Ecto neural progenitor cell (in vitro differentiated cells): ENCODE measurements at places on chromosomes 3 and 15.

DNA sequence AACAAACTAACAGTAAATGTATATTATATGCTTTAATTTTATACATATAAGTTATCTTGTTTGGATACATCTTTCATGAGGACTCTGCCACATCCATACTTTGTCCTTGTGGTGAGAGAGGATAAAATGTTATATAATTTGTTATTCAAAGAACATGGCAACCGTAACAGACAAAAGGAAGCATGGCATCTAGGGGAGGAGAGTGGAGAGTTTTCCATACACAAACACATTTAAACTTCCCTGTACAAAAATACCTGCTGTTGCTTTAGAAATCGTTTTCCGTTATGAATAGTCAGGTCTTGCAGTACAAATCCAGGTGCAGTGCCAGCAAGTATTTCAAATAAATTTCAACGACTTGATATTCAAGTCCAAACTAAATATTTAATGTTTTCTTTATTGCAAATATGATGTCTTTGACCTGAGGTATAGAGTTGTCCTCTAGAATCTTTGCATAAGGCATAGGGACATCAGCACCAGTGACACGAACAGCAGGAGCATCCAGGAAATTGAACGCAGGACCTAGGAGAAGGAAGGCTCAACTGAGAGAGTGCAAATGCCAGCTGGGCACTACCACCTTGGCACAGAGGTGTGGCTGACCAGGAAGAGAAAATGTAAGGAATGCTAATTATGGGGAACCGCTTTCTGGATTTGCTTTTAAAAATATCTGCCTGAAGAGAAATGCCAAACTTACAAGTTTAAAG, 5.8 kb downstream of the PDHB start:
- no peak for DNase-seq

DNA sequence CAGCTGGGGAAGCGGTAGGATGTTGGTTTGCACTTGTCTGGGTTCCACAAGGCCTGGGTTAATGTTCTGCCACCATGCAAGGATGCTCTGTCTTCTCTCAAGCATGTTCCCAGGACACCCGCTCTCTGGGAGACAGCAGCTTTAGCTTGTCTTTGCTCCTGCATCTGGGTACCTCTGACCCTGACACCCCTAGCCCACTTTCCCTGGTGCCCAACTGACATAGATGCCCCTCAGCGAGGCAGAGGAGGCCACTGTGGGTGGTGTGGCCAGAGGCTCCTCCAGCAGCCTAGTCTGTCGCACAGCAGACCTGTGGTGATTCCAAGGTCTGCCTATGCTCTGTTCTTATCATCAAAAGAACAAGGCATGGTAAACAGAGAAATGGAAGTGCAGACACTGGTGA, 83.6 kb upstream of the ALDH1L1 start:
- no peak for DNase-seq

- DNase-seq = no peak
These were observed 6.2 kb upstream of the CCDC80 start for GRCh38 chr3:112647122-112647521.

DNA sequence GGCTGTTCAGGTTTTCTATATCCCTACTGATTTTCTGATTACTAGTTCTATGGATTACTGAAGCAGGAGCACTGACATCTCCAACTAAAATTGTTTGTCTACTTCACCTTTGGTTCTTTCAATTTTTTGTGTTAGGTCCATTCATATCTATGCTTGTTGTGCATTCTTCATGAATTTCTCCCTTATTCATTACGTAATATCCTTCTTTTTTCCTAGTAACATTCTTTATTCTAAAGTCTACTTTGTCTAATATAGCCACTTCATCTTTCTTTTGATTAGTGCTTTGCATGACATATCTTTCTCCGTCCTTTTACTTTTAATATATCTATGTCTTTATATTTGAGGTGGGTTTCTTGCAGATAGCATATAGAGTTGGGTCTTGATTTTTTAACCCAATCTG, 116.3 kb upstream of the BHLHE40 start:
- no peak for DNase-seq

DNA sequence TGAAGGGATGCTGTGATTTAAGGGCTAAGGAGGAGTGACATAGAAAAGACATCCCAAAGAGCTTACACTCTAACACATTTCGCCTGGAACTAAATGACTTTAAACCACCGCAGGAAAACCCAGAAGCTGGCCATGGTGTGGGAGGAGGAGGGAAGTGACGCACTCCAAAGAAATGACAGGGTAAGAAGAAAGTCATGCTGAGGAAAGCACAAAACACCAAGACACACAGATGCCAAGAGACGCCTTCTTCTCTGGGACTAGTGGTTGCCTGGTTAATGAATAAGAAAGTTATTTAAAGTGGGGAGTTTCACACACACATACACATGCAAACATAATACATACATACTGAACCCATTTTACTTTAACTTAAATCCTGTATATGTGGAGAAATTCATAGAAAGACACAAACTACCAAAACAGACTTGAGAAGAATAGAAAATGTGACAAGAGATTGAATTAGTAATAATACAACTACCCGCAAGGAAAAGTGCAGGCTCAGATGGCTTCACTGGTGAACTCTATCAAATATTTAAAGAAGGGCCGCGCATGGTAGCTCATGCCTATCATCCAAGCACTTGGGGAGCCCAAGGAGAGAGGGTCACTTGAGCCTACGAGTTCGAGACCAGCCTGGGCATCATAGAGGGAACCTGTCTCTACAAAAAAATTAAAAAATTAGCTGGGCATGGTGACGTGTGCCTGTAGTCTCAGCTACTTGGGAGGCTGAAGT, 125.5 kb downstream of the NSMCE3 start:
- DNase-seq = no peak

DNA sequence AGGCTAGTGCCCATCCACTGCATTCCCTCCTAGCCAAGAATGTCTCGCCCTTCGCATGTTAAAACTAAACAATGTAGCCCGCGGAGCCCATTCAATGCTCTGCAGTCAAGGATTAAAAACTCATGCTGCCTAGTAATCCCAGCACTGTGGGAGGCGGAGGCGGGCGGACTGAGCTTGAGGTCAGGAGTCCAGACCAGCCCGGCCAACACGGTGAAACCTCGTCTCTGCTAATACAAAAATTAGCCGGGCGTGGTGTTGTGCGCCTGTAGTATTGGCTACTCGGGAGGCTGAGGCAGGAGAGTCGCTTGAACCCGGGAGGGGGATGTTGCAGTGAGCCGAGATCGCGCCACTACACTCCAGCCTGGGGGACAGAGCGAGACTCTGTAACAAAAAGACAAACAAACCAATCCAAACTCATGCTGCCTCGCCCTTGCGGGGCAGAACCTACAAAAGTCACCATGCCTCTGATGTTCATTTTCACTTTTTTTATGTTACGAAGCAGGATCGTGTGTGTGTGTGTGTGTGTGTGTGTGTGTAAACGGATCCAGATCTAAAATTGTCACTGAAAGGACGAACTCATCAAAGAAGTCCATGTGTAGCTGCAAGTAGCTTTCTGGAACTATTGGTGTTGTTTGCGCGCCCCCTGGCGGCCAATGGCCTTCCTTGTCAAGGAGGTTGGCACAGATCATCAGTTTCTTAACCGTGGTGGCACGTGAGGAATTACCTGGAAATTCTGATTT, 54.8 kb upstream of the SPESP1 start:
- DNase-seq = peak; percentile 92

DNA sequence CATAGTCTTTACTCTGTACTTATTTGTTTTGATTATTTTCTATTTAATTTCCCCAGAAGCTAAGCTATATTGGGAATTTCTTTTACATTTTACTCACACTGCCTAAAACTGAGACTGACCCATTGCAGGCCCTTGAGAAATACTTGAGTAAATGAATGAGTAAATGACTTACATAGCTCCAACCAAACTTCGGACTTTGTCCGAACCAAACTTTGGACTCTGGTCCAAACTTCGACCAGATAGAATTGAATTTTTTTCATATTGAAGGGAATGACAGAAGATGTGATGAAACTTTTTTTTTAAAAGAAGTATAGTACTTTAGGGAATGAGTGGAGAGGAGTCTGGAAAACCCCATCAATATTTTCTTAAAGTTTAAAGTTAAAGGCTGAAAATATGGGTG, 75.6 kb upstream of the MYRIP start:
- no peak for DNase-seq

DNA sequence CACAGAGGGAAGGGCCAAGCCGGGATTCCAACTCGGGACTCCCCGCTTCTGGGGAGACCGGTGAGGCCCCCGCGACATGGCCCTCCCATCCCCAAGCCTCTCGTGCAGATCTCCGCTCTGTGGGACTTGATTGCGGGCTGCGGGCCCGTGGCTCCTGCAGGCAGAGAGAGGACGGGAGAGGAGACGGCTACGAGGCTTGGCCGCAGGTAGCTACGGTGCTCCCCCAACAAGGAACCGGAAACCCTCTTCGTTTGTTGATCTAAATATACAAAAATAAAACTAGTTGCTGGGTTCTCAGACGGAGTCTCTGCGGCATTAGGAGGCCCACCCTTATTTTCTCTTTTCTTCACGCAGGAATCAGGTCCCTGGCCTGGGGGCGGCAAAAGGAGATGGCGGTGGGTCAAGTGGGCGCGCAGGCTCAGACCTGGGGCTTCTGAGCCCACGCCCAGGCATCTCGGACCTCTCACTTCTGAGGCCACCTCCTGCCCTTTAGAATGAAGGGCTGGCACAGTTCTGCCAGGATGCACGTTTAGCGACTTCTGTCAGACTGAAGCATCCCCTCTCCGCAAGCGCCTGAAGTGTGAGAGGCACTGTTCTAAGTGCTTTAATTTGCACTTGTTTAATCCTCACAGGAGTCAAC, 10.9 kb downstream of the GNB5 start:
- no peak for DNase-seq

DNA sequence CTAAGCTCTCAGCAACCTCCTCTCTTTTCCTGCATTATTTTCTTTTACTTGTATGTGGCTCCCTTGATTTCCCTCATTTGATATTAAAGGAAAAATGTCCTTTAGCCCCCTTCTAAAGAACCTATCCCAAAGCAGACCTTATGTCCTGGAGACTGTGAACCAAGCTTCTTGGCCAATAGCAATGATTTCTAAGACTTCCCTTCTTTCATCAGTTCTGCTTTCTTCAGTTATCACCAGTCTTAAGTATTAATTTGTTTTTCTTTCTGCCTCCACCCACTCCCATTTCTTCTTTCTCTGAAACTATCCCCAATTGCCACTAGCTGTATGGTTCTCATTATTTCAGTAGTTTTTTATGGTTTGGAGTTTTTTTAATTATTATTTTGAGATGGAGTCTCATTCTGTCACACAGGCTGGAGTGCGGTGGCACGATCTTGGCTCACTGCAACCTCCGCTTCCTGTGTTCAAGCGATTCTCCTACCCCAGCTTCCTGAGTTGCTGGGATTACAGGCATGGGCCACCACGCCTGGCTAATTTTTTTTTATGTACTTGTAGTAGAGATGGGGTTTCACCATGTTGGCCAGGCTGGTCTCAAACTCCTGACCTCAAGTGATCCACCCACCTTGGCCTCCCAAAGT, 12.1 kb downstream of the TMOD3 start:
- DNase-seq = no peak

- DNase-seq = no peak
These were observed 511.3 kb downstream of the DIPK2A start for GRCh38 chr3:144482876-144483275.

- no peak for DNase-seq
These were observed 15.3 kb upstream of the RPL32 start for GRCh38 chr3:12856626-12857025.

- peak; percentile 64 for DNase-seq
These were observed 77.1 kb upstream of the UBE2E1 start for GRCh38 chr3:23728601-23729117.

GRCh38 chr3:98920166-98920565, 18.7 kb upstream of the DCBLD2 start:
- no peak for DNase-seq

- peak; percentile 82 for DNase-seq
These were observed 643 bp downstream of the ABCC5 start for GRCh38 chr3:184016811-184017671.

DNA sequence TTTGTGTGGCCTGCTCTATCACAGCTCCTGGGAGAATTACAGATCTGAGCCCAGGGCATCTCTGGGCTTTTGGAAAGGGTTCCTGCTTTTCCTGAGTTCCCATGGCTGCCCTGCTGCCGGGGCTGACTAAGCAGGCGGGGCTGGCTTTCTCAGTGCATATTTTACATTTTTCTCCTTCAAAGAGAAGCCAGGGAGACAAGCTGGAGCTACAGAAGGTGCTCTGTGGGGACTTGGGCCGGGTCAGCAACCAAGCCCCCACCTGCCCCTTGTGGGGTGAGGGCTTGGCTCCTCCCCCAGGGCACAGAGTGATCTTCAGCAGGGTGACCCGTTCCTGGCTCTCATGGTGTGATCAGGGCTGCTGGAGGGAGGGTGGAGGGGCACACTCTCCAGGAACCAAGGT, 17.4 kb downstream of the ABTB1 start:
- no peak for DNase-seq

DNA sequence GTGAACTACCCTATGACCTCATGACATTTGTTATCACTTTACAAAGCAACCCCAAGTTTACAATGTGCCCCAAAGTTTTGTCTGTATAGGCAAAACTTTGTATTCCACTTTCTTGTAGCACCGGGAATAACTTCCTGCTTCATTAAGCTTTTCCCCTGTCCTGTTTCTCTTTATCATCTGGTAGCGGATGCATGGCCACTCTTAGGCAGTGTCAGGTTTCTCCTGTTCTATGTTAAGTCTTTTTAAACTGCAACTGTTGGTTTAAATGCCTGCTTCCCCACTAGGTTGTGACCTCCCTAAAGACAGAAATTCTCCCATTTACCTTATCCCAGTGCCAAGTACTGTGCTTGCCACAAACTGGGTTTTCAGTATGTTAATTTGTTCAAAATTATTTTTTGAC, 433.6 kb upstream of the DPH6 start:
- no peak for DNase-seq

DNA sequence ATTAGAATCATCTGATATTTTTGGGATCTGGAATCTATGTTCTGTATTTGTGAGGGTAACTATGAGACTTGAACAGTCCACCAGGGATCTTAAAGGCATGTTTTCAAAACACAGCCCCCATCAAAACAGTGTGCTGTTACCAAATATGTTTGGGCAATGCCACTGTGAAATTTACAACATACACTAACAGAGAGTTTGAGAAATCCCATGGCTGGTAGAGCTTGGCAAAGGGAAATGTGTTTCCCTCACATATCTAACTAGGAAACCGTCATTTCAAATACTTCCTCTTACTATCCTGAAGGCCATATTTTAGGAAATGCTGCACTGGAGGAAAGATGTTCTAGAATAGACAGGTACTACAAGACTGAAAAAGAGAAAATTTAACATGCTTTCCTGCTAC, 607.4 kb downstream of the FHIT start:
- DNase-seq = no peak

GRCh38 chr15:81155375-81156218, 21.5 kb downstream of the CFAP161 start:
- no peak for DNase-seq
